ENCODE measurements at places on chromosomes 4 and X. TPM values are rescaled to one million over a fixed set of nuclear protein-coding genes. Genes with fewer than 3 reads are reported as not detected.
A peak's percentile ranks its signal among the peaks of the same experiment; 100 is the strongest.

The COX7B2 gene
- not detected for total RNA-seq

- H3K27me3 ChIP-seq, result no peaks in the 10 kb centered on the region
- DNase-seq, result no peak
- no peaks in the 10 kb centered on the region for H3K4me1 ChIP-seq
- no peak overlapping the region for H3K4me3 ChIP-seq
These were observed 25.6 kb upstream of the DAPP1 start for GRCh38 chr4:99790796-99791617.

GRCh38 chrX:123797543-123798447 is 62.1 kb upstream of the XIAP start:
- no peak overlapping the region for H3K27ac ChIP-seq
- H3K4me1 ChIP-seq, result no peaks in the 10 kb centered on the region
- H3K27me3 ChIP-seq, result no peaks in the 10 kb centered on the region

- H3K27ac ChIP-seq, result peak overlapping the region; percentile 87
- H3K36me3 ChIP-seq, result no peaks in the 10 kb centered on the region
- no peaks in the 10 kb centered on the region for H3K27me3 ChIP-seq
- H3K4me3 ChIP-seq, result peak overlapping the region; percentile 62
- peaks cover 62% of the 10 kb centered on the region for H3K4me1 ChIP-seq
These were observed 1.2 kb downstream of the RAP1GDS1 start for GRCh38 chr4:98262431-98262830.

Data from spleen (tissue), 13 donors.